ENCODE measurements at places on chromosomes 12 and 14.

- DNase-seq: no peak
These were observed 182.2 kb upstream of the GSC start for GRCh38 chr14:94952097-94952496.

- no peak for DNase-seq
These were observed 57.3 kb downstream of the CACNA1C start for GRCh38 chr12:2110127-2110526.

DNA sequence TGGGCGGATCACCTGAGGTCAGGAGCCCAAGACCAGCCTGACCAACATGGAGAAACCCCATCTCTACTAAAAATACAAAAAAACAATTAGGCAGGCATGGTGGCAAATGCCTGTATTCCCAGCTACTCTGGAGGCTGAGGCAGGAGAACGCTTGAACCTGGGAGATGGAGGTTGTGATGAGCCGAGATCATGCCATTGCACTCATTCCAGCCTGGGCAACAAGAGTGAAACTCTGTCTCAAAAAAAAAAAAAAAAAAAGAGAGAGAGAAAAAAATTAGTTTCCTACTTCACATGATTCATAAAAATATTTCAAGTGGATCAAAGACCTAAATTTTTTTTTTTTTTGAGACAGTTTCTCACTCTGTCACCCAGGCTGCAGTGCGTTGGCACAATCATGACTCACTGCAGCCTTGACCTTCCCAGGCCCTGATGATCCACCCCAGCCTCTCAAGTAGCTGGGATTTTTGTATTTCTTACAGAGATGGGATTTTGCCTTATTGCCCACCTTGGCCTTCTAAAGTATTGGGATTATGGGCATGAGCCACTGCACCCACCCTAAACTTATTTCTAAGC lies 24.9 kb downstream of the FCF1 start:
- no peak for DNase-seq

- no peak for DNase-seq
These were observed 337.1 kb upstream of the USP15 start for GRCh38 chr12:61923152-61923551.

DNA sequence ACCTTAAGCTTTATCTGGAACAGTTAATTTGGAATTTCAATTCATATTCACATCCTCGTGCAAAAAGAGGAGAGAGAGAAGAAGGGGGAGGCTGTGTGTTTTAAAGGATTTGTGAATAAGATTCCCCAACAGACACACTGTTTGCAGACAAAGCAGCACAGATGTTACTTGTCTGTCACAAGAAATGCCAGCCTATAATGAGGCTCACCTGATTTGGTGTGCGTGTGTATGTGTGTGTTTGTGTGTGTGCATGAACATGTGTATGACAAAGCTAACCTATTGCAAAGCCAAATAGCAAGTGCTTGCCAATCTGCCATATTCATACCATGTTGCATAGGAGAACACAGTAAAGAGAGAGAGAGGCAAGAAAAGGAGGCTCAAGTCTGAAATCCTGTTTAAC lies 361.6 kb upstream of the NOVA1 start:
- no peak for DNase-seq

DNA sequence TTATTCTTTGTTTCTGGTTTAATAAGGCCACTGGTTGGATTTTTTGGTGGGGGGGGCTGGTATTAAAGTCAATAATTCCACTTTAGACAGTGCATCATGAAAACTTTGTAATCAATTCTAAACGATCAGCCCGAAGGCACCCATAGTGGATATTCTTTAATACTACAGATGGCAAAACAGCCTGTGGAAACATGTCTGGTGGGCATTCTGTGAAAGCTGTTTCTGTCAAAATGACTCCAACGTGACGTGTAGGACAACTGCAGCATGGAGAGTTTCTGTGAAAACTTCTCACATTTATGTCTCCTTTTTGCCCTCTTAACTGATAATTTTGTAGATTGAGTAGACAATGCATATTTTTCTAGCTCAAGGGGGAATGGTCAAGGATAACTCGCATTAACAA lies 185.8 kb upstream of the FLRT2 start:
- no peak for DNase-seq

- DNase-seq: no peak
These were observed 35.1 kb upstream of the TBC1D15 start for GRCh38 chr12:71804505-71804904.

GRCh38 chr12:57815177-57816000 lies 3.1 kb downstream of the AVIL start:
- no peak for DNase-seq

DNA sequence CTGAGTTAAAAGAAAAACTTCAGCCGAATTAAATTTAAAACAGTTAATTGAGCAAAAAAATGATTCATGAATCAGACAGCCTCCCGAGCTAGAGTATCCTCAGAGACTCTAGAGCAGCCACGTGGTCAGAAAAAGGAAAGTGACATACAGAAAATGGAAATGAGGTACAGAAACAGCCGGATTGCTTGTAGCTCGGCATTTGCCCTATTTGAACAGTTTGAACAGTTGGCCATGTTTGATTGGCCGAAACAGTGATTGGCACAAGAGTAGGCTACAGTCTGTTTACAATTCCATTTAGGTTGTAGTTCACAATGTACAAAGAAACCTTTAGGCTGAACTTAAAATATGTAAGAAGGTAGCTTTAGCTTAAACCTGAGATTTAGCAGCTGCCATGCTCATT lies 12.9 kb upstream of the OXA1L start:
- DNase-seq: peak; percentile 30

GRCh38 chr14:105192866-105193731 lies 12.0 kb upstream of the NUDT14 start:
- DNase-seq: peak; percentile 51

GRCh38 chr12:119869720-119870119 lies 7.4 kb downstream of the CIT start:
- no peak for DNase-seq

DNA sequence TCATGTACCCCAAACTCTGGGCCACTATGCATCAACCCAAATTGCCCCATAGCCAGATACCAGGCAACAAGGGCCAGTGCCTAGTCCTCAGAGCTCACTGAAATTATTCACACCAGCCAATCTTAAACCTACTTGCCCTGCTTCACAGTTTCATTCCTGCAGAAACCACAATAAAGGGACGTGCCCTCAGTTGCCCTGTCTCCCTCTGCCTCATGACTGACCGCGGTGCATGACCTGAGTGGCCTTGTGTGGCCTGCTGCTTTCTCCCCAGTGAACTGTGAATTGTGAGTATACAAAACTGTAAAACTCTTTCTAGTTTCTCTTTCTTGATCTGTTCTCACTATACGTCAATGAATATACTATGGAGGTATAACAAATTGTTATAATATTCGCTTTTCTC lies 490.9 kb upstream of the MIS18BP1 start:
- DNase-seq: no peak

- DNase-seq: no peak
These were observed 101.8 kb downstream of the CMKLR1 start for GRCh38 chr12:108237272-108237671.

DNA sequence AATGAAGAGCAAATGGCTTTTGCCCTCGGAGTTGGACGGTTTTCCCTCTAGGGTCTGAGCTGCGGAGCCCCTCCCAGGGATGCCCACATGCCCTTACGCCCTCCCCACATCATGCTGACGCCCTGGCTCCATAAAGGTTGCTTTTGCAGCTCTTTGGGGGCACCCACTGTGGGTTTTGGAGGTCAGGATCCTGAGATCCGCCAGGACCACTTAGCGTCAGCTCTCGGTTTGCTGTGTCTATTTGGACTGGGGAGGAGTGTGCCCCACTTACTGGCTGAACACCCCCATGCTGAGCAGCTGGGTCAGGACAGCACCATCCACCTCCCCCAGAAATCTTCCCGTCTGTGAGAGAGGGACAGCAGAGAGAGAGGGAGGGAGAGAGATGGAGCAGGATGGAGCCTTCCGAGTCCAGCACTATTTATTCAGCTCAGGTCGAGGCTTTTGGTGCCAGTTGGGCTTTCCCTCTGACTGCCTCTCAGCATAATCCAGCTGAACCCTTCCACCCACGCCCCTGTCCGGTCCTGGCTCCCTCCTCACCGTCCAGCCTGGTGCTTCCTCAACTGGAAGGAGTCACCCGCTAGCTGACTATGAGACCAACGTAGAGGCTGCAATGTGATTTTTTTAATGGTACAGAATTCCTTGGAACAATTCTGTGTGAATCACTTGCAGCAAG lies 18.9 kb upstream of the LRTM2 start:
- DNase-seq: peak; percentile 71

- DNase-seq: no peak
These were observed 141.7 kb upstream of the LHX5 start for GRCh38 chr12:113613414-113613813.

DNA sequence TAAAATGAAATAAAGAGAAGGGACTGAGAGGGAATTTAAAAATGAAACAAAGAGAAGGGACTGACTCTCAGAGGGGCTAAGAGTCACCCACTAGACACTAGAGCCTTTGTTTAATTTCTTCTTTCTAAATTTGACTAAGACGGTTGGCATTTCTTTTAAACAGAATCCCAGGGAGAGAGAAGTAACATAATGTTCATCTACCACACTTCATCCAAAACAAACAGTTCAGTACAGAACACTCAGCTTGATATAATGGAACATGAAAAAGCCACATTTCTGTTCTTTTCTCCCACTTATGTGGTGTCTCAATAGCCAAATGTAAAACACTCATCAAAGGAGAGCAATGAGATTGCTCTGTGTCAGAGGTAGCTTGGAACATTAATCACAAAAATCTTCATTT lies 10.1 kb upstream of the NT5DC3 start:
- DNase-seq: no peak

GRCh38 chr12:47705566-47706425 lies at the start of gene RPAP3:
TSS of gene RPAP3 (minus strand) at chr12:47706030. CDS start at chr12:47702840, 3,190 bp downstream.
- DNase-seq: peak; percentile 95

GRCh38 chr14:54818201-54819133 lies 84.2 kb downstream of the GCH1 start:
- DNase-seq: no peak

- DNase-seq: no peak
These were observed 103.2 kb upstream of the VRK1 start for GRCh38 chr14:96693987-96694386.

GRCh38 chr14:69077841-69078240 lies 75.1 kb downstream of the DCAF5 start:
- no peak for DNase-seq

GRCh38 chr14:58535044-58535443 lies 102.7 kb upstream of the DACT1 start:
- no peak for DNase-seq

- no peak for DNase-seq
These were observed at the start of gene VWF for GRCh38 chr12:6124411-6125309. TSS of gene VWF (minus strand) at chr12:6124670. CDS start at chr12:6123196, 1,474 bp downstream.

DNA sequence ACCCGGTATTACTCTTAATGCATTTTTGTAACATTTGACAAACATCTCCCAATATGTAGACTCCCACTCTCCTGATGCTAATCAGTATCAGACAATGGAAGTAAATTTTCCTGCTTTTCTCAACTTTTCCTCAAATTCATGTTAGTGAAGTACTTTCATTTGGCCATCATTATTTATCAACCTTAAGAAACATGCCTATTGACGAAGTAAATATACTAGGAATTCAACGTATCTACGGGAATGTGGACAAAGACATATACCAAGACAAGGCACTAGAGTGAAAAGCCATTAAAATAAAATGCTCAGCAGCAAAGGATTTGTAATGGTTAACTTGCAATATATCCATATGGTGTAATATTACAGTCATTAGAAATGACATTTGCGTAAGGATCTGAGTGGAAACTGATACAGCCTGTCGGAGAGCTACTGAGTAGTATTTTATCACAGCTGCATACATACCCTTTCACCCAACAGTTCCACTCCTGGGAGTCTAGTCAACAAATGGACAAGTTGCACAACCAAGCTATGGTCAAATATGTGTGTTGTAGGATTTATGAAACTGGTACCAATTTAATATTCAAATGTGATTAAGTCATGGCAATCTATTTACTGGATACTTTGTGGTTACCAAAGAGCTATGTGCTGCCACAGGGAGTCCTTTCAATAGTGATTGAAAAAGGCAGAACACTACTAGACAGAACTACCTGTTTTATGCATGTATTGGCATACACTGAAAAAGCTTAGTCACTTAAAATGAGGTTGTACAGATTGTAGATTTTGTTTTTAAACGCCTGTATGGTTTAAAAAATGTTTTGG lies 26.5 kb downstream of the NUDT4 start:
- DNase-seq: no peak

GRCh38 chr14:89748004-89748403 lies 206.5 kb downstream of the EFCAB11 start:
- DNase-seq: peak; percentile 17

DNA sequence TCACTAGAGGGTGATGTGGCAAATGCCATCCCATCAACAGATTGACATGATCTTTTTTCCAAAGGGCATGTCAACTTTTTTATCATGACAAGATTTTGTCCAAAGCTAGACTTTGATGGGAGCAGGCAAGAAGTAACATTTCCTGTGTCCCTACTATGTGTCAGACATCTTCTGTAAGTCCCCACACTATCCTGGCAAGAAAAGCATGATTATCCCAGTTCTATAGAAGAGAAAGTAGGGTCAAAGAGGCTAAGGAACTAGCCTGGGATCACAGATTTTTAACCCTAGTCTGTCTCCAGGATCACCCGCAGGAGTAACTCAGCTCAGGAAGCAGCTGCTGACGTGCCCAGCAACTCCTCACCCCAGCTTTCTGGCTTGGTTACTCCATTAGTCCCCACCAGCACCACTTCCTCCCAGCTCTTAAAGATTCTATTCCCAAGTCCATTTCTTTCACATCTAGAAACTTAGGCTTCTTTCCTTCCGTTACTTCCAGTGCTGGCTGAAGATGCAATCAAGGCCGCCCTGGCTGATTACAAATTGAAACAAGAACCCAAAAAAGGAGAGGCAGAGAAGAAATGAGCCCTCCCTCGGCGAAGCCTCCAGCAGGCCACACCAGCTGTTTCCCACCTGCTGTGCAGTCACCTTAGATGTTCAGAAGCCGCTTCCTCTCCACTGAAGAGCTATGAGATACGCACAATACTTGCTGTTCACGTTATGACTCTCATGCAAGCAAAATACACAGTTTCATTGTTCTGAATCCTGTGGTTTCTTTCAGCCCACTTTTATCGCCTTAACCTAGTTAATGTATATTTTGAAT lies 6.2 kb downstream of the ISCU start:
- no peak for DNase-seq
